Non-pigmented ciliary epithelial cell (primary cell): ENCODE measurements at places on chromosomes 1 and 21.

DNA sequence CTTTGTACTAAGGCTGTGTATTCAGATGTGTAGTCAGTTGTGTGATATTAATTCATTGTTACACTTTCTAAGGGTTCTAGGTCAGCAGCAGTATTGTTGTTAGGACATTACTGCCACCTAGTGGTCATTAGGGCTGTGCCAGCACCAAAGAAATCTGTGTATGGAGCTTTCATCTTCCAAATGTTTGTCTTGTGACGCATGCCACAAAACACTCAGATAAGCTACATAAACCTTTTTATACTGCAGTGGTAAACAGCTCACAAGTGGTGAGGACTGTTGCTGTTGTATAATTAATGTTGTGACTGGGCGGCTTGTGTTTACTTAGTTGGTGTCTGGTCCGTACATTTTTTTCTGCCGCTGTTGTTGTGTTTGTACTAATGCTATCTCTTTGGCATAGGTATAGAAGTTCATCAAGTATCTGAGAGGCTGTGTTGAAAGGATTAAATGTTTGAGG is 51.7 kb downstream of the S1PR1 start:
- peak; percentile 81 for DNase-seq

DNA sequence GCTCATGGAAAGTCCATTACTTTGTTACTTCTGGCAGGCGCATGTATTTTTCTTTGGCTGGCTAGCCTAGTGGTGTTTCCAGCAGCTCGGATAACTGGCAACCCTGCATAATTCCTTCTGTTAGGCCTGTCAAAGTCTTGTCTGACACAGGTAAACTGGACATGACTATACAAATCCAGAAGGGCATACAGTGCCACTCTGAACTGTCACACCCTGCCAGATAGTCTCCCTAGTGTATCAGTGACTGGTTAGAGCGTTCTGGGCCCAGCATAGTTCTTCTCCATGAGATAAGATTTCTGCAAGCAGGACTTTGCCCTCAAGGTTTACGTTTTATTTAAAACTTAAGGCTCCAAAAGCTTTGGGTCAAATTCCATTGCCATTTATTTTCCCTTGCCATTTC is 177.7 kb upstream of the GORAB start:
- DNase-seq, result no peak

DNA sequence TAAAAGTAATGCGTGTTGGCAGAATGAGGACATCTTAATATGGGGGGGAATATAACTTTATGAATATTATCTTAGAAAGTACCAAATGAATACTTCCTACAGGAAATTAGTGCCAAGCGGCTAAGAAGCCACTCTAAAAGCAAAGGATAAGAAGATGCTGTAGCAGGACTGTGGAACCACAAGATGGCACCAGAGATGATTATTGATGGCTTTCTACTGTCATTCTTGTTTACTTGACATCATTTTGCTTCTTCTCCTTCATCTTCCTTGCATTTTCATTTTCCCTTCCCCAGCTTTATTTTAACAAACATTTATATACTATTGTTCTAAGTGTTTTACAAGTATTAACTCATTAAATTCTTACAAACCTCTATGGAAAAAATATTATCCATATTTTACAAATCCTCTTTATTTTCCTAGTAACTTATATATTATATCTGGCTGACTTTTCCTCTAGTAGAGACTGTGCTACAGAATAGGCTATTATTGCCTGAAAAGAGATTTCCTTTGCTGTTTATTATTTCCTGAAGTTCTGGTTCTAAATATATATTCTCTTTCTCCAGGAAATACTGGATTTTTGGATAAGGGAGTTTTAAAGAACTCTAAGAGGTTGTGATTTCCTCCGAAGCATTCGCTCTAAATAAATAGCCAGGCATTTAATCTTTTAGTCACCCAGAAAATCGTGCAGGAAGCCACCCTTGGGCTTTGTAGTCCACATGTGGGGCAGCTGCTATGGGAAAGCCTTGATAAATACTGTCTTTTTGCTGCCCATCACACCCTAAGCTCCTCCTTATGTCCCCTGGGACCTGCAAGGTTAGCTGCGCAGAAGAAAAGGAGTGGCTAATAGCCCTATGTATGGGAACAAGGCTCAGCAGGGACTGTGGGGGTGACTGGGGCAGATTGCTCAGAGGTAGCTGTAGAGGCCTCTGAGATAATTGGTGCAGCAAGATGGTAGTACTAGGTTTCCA is 69.8 kb downstream of the TPR start:
- no peak for DNase-seq

GRCh38 chr1:231743966-231744365 is 117.4 kb downstream of the DISC1 start:
- DNase-seq, result no peak
